HFFc6 (cell line): ENCODE measurements at places on chromosomes 5 and 9. TPM values are rescaled to one million over a fixed set of nuclear protein-coding genes. Genes with fewer than 3 reads are reported as not detected.

Gene C5orf52
- not detected in 3 replicates for total RNA-seq

Gene PCDHB7
- total RNA-seq: 0.62 to 0.69 TPM (median 0.66 TPM) in 3 replicates

Gene FBN2
- total RNA-seq: 180 to 246 TPM (median 182 TPM) in 3 replicates

Gene SREK1IP1
- total RNA-seq: 18.7 to 24.5 TPM (median 22.4 TPM) in 3 replicates

Gene ANKRD20A1
- total RNA-seq: not detected in 3 replicates

Gene PCDHGC5
- total RNA-seq: 2.3 and 6.1 TPM in 2 replicates

Gene EQTN
- not detected in 3 replicates for total RNA-seq

Gene IL7R
- 38.6 to 63.2 TPM (median 45.2 TPM) in 3 replicates for total RNA-seq

Gene PLAC8L1
- total RNA-seq: 0.38 to 0.39 TPM in 2 of 3 replicates, not detected in the other

Gene TMEM252
- total RNA-seq: not detected in 3 replicates
